Stimulated activated CD8-positive, alpha-beta memory T cell treated with anti-CD3 and anti-CD28 coated beads, Interleukin-4, amount 100 ng/mL, for 24 hours (primary cell): ENCODE measurements at places on chromosomes 16 and 17.

DNA sequence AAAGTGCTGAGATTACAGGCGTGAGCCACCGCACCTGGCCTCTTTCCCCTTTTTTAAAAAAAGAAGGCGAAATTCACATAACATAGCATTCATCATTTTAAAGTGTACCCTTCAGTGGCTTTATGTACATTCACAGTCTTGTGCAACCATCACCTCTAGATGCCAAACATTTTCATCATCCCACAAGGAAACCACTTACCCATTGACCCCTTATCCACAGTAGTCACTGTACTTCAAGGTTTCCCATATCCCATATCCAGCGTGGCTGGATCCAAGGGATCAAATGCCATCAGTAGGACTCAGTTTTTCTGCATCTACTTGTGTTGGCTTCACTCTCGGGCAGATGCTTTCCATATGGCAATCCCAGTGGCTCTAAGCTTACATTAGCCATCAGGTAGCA lies 50.3 kb downstream of the BMERB1 start:
- no peak for DNase-seq

DNA sequence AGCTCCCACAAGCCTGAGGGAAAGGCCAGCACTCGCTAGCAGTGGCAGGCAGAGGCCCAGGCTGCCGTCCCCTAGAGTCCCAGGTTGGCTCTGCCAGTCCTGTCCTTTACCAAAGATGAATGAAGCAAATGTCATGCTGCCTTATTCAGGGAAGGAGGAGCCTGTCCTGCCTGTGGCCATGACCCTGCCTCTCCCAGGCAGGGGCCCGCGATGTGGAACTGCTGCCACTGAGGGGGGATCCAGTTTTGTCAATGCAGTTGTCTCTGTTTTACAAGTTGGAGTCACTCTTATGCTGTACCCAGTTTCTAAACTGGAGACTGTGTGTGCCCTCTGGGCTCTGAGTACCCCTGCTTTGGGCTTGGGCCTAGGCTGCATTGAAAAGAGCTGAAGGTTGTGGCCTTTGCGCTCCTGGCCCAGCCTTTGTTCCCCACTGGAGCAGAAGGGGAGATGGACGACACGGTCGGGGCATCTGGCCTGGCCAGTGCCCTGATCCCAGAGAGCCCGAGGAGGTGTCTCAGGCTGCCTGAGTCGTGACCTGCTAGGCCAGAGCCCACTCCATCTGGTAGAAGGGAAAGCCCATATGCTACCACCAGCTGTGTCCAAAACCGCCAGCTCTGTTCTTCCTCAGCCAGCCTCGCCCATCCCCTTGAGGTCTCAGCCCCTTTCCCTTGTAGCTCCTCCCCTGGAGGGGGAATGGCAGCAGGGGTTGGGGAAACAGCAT lies 5.5 kb downstream of the LIMD2 start:
- DNase-seq: no peak

- DNase-seq: no peak
Observed at GRCh38 chr17:51036084-51036483, 84.6 kb downstream of the SPAG9 start.

- DNase-seq: no peak
Observed at GRCh38 chr17:28925912-28926365, 23.1 kb upstream of the DHRS13 start.

DNA sequence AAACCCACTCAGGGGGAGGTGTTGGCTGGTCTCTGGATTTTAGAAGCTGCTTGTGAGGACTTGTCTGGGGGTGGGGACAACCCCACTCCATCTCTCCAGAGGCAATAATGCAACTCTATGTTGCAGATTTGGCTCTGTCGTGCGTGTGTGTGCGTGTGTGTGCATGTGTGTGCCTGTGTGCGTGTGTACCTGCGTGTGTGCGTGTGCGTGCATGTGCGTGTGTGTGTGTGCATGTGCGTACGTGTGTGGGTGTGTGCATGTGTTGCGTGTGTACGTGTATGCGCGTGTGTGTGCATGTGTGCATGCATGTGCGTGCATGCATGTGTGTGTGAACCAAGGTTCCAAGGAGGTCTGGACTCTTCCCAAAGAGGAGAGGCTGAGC lies 120.4 kb upstream of the LHX1 start:
- no peak for DNase-seq

GRCh38 chr16:49537924-49538459 lies 164.4 kb downstream of the C16orf78 start:
- DNase-seq: no peak

DNA sequence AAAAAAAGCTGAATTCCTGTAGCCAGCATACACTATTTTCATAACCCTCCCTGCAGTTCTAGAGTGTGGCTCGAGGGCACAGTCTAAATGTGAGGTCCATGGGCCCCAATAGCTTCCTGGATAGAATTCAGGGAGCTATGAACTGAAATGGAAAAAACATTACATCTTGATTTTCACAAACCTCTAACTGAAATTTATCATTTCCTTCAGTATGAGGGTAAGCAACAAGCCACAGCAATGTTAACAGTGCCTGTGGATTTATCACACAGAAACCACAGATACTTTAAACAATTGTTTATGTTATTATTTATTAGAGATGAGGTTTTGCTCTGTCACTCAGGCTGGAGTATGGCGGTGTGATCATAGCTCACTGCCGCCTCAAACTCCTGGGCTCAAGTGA lies 18.2 kb downstream of the TMEM92 start:
- no peak for DNase-seq

DNA sequence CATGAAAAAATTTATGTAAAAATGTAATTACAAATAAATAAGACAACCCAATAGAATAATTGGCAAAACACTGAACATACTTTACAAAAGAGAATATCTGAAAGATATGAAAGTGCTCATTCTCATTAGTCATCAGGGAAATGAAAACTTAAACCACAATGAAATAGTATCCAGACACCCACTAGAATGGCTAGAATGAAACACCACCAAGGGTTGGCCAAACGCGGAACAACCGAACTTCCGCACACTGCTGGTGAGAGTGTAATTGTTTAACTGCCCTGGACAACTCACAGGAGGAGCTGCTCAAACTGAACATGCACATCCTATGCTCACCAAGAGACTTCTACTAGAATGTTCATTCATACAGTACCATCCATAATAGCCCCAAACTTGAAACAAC lies 5.8 kb upstream of the ZDHHC7 start:
- DNase-seq: peak; percentile 3

GRCh38 chr17:18015593-18015992 lies 23.4 kb downstream of the ATPAF2 start:
- DNase-seq: no peak

- no peak for DNase-seq
Observed at GRCh38 chr17:10034719-10035475, 129.8 kb upstream of the RCVRN start.

DNA sequence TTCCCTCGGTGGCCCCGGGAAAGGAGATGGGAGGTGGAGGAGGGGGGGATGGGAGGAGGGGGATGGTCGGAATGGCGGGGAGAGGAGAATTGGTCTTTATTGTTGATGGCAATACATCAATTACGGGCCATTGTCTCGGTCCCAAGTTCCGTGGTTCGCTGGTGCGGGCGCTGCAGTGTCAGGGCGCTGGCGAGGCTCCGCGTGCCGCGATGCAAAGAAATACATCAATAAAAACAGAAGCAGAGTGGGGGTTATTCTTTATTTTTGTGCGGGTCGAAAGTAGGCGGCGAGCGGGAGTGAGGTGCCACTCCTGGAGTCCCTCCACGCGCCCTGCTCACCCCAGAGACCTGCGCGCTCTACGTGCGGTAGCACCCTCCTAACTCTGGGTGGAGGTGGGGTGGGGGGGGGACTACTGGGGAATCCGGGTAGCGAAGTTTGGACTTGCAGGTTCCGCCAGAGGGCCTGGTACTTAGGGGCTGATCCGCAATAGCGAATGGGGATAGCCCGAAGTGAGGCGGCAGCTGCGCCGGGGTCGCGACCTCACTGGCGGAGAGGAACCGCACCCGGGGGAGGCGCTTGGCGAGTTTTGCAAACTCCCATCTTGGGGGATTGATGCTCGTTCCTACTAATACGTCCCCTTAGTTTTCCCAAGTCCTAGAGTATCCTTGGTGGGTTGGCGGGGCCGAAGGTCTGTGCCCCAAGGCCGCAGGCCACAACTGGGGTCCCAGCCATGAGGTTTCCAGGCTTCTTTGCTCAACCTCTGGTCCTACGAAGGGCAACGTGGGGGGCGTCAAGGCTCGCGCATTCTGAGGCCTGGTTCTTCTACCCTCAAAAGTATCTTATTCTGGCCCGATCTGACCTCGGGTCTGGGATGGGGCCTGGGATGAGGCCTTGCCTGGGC lies 3.5 kb upstream of the SALL1 start:
- no peak for DNase-seq

GRCh38 chr16:79776243-79776847 lies 175.8 kb upstream of the MAF start:
- DNase-seq: no peak

- DNase-seq: no peak
Observed at GRCh38 chr16:72876221-72876620, 171.7 kb downstream of the ZFHX3 start.

GRCh38 chr17:71759422-71760060 lies 361.3 kb upstream of the SOX9 start:
- DNase-seq: no peak

DNA sequence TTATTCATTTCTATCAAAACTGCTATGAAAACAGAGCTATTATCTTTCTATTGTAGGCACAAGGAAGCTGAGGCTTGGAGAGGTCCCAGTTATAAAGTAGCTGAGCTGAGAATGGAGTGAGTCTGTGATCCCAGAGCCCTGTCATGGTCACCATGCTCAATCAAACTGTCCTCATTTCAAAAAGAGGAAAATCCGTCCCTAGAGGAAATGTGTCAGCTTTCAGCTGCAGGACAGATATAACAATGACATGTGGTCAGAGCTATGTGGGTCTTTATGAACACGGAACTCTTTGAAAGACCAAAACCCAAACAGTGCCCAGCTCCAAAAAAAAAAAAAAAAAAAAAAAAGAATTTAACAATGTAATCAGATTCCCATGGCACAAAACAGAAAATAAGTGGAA lies 266.1 kb downstream of the XYLT1 start:
- no peak for DNase-seq
